ENCODE measurements at places on chromosomes 2 and 18.

GRCh38 chr18:10663750-10664149 lies 137.9 kb downstream of the NAPG start:
- DNase-seq = no peak

GRCh38 chr18:48866028-48866733 lies 84.6 kb downstream of the SMAD7 start:
- DNase-seq = peak; percentile 85

- DNase-seq = no peak
These were observed 3.9 kb upstream of the SOS1 start for GRCh38 chr2:39124746-39125057.

DNA sequence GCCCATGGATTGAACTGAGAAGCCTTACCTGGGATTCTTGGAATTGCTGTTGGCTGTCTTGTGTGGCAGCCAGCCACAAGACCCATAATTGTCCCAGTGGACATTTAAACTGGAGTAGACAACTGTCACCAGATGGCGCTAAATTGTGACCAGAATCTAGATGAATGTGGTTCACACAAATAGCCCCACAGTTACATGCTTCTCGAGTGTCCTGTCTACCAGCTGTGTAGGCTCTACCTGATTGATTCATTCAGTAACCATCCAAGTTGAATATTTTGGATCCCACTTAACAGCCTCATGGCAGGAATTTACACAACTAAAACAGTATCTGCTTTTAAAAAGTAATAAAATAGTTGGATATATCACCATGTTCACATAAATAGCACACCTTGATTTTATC lies 73.2 kb downstream of the MAP4K4 start:
- DNase-seq = peak; percentile 62

GRCh38 chr2:196097864-196098660 lies 29.4 kb upstream of the DNAH7 start:
- DNase-seq = no peak

GRCh38 chr2:219624565-219624964 lies 2.9 kb upstream of the SLC4A3 start:
- no peak for DNase-seq

GRCh38 chr18:51342815-51343214 lies 145.3 kb upstream of the MEX3C start:
- DNase-seq = peak; percentile 1

GRCh38 chr2:106839849-106840595 lies 45.9 kb downstream of the ST6GAL2 start:
- no peak for DNase-seq

DNA sequence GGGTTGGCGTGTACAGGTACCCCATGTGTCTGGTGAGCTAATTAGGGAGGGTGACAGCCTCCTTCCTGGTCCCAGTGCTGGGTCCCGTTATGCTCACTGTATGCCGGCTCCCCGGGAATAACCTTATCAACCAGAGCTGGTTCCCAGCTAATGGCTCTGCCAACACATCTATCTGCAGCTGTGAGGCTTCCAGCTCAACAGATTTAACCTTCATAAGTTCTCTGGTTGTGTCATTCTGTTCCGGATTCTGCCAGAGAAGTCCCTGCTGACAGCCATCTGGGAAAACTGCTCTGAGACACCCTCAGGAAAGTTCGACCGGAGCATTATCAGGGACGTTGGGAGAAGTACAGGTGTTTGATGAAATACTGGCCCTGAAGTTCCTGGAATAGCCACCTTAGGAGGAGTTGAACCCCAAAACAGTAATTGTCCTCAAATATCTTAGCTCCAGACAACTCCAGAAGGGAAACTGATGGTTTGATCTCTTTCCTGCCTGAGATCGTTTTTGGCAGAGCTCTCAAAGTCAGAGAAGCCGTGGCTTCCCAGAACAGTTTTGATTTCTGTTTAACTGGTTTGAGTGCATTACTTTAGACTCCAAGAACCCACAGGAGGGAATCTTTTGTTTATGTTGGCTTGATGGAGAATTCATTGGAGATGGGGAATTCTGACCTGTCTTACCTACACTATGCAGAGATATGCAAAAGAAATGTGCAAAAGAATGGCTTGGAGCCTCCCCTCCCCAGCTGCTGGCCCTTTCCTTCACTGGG lies 39.4 kb upstream of the TXNDC2 start:
- DNase-seq = peak; percentile 19
